ENCODE measurements at places on chromosomes 13 and 19.

GRCh38 chr19:45349126-45349415, 8.5 kb downstream of the KLC3 start:
- no peak for DNase-seq

DNA sequence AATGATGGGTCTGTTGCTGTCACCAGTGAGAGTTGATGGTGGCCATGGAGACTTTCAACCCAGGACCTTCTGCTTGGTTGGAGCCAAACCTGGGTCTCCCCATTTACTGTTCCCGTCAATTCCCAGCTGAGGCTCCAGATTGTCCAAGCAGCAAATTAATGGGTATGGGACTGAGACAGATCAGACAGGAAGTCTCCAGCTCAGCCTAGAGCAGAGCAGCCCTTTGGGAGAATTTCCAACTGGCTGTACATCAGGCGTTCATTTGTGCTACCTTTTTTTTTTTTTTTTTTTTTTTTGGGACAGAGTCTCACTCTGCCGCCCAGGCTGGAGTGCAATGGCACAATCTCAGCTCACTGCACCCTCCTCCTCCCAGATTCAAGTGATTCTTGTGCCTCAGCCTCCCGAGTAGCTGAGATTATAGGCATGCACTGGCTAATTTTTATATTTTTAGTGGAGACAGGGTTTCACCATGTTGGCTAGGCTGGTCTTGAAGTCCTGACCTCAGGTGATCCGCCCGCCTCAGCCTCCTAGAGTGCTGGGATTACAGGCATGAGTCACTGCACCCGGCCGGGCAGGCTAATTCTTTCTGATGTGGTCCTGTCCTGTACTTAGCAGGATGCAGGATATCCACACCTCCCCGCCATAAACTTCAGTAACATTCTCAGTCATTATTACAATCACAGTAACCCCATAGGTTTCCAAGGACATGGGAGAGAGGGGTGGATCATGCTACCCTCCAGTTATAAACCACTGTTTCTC, 9.3 kb downstream of the MAP3K10 start:
- DNase-seq = no peak

DNA sequence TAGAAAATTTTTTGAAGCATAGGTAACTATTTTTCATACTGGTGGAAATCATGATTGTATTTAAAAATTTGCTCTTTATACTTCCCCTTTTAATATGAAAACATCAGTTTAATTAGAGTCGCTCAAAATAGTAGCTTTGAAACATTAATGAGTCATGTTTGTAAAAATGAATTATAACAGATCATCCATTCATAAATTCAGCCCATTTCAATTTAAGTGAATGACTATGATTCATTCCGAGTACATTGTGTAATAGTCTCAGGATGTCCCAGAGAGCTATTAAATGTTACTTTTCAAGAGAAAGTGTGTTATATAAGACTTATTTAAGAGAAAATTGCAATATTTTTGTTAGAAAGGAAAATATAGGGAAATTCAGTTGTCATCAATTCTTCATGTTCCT, 111.0 kb downstream of the FNDC3A start:
- DNase-seq = no peak

- peak; percentile 74 for DNase-seq
These were observed 1.3 kb downstream of the CSNK1G2 start for GRCh38 chr19:1942078-1942933.

DNA sequence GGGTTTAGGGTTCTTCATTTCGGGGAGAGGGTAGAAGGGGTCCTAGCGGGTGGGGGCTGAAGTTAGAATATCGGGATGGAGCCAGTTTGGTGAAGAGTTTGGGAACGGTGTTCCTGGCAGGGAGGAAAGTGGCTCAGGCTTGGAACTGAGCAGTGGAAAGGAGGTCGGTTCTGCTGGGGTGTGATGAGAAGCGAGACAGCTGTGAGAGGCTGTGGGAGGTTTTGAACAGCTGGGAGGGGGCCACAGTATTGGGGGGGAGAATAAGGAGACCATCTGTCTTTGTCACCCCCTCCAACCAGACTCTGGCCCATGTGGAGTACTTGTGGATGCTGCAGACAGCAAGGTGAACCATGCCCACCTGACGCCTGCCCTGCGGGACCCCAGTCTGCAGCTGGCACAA, 1.0 kb upstream of the TM6SF2 start:
- DNase-seq = peak; percentile 59

All from right hindlimb (tissue), 1 donor.